ENCODE measurements at places on chromosomes 2 and 18.

- no peak for DNase-seq
Measured at GRCh38 chr18:79260023-79260422, 135.7 kb upstream of the NFATC1 start.

DNA sequence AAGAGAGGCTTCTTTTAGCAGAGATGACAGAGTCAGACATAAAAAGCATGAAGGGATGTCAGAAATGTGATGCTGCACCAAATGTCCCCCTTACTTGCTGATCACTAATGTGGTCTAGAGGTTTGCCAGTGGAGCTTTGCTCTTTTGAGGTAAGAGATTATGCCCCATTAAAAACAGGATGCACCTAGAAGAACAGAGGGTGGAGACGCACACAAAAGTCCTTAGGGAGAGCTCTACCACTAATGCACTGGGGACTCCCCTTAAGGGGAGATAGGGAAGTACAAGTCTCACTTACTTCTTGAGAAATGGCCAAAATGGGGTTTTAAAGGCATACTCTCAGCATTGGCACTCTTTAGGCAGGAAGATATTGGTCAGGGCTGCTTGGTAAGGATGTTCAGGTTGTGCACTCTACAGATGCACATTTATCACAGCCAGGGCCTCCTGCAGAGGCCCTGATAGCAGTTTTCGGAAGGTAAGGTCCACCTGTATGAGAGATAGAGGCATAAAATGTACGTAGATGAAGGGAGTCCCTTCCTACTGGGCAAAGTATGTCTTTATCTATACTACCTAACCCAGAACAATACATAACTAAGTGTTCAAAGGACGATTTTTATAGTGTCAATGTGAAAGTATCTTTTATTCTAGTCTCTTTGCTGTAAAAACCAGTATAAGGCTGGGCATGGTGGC lies 17.0 kb upstream of the SCYGR1 start:
- no peak for DNase-seq

DNA sequence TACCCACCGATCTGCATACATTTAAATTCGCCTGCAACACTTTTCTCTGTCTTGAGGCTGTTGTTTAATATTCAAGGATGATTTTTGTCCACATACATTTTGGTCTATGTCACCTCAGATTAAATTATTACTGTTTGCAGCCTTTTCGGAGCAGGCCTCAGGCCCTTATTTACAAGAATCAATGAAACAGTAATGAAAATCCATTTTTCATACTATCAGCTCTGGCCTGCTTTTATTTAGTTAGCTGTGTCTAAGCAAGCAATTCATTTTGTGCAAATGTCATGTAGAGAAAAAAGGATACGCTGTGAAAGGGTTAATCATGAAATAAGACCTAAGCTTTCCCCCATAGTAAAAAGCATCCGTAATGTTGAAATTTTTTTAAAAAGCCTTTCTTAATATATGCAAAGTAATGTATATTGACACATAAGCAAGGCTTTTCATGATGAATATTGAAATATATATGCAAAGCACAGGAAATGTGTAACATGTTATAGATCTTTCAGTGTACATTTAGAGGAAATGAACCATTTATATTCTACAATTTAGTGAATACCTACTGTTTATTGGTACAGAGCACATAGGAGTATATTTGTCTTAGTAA lies 1135.3 kb upstream of the ZEB2 start:
- DNase-seq = no peak

DNA sequence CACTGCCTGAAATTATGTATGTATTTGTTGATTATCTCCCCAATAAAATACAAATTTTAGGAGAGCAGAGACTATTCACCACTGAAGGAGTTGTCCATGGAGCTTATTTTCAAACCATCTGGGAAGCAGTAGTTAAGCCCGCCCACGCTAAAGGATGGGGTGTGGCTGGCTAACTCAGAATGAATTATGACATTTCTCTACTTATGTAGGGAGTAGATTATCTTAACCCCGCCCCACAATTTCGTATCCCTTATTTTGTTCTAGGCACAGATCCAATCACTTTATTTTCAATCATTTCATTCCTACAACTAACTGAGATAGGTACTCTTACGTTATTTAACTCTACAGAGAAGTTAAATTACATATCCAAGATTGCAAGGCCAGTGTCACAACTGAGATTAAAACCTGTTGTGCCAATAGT lies 1.4 kb upstream of the LAPTM4A start:
- DNase-seq = no peak

GRCh38 chr2:72173640-72174321 lies 26.1 kb upstream of the CYP26B1 start:
- no peak for DNase-seq

- DNase-seq = peak; percentile 58
Measured at GRCh38 chr18:22930089-22930713, 2.9 kb upstream of the RBBP8 start.

DNA sequence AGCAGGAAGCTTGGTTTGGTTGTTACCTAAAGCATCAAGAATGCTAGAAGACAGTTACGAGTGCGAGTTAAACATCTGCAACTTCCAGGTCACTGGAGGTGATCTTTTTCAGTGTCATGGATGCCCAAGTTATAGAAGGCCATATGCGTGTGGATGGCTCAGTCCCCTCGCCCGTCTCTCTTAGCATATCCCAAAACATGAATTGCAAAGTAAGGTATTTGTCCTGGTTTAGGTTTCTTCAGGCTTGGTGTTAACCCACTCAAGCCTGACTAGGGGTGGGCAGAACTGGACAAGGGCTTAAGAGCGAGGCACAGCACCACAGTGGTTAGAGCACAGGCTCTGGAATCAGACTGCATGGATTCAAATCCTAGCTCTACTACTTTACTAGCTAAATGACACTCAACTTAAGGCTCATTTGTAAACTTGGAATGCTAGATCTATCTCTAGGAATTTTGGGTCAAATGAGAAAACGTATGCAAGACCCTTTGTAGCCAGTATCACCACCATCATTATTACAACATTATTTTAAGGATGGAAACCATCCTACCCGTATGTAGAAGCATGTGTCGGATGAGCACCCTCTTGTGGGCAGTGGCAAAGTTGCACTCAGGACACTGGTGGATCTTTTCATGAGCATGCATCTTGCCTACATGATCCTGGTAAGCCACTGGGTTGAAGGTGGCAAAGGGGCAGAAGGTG lies 11.2 kb downstream of the ZNF142 start:
- DNase-seq = no peak

GRCh38 chr2:83365476-83365875 lies 1093.6 kb downstream of the SUCLG1 start:
- no peak for DNase-seq

DNA sequence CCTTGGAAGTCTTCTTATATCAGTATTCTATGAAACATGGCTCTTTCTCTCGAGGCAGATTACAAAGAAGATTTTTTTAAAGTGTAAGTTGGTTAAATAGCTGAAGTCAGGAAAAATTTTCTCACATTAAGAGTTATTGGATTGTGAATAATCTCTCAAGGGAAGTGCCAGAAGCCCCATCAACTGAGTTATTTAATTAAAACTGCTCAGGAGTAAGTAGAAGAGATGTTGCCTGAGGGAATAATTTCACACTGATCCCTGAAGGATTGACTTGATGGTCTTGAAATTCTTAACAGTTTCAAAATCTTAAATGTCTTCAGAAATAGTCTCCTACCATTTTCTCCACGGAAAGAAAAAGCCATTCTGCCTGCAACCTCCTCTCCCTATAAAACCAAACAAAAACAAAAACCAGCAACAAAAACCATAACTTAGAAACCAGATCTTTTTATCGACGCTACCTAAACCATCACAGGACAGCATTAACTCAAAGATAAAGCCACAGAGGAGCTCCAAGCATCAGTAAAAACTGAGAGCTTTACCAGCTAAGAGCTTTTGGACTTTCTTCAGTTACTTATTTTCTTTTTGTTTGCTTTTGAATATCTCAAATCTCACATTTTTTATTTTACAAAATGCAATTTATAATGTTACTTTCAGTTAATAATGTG lies 12.9 kb downstream of the CD226 start:
- no peak for DNase-seq

- DNase-seq = no peak
Measured at GRCh38 chr2:99942561-99943347, 199.6 kb downstream of the AFF3 start.
